ENCODE measurements at places on chromosomes 13 and 19.

DNA sequence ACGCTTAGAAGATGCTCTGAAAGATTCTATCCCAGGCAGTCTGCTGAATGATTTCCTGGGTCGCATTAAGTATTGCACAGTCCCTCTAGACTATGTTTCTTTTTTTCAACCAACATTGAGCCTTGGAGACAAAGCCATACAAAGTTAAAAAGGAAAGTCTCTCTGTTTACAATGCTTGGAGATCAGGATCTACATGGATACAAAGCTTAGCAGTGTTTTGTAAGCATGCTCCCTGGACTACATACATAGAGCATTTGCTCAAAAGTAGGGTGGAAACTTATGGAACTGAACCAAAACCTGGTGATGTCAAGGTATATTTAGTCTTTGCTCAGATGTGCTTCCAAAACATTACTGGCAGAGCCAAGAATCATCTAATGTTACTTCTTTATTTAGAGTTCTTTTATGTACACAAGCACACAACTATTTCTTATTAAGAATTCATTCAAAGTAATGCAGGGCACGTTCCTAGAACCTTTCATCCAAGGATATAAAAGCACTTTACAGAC lies 241.2 kb downstream of the ABCC4 start:
- no peak for DNase-seq

DNA sequence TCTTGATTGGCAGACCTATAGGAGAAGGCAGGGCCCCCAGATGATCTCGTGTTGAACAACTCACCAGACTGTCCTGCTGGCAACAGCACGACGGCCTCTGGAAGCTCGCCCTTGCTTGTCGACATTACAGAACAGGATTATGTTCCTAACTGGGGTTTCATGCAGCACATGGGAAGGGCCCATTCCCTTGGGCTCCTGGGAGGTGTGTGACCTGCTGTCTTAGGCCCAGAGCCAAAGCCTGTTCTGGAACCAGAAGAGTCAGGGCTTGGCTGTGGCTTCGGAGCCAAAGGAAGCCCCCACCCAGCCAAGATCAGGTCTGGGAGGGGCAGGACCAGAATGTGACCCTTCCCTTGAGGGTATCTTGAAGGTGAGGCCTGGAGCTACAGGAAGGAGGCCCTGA lies 36.9 kb downstream of the RGCC start:
- DNase-seq: no peak

- DNase-seq: no peak
Measured at GRCh38 chr19:16386619-16387240, 62.1 kb downstream of the KLF2 start.

GRCh38 chr19:51226067-51226466 lies 1.2 kb downstream of the CD33 start:
- no peak for DNase-seq

GRCh38 chr19:1491849-1492170 lies 829 bp downstream of the REEP6 start:
- DNase-seq: no peak

- DNase-seq: no peak
Measured at GRCh38 chr19:27764186-27764804, 1448.7 kb downstream of the UQCRFS1 start.

- no peak for DNase-seq
Measured at GRCh38 chr19:45975306-45976070, 1.8 kb upstream of the NOVA2 start.

- DNase-seq: no peak
Measured at GRCh38 chr13:101065329-101065728, 351.0 kb downstream of the NALCN start.

- DNase-seq: no peak
Measured at GRCh38 chr13:33806470-33807248, 11.3 kb upstream of the RFC3 start.

DNA sequence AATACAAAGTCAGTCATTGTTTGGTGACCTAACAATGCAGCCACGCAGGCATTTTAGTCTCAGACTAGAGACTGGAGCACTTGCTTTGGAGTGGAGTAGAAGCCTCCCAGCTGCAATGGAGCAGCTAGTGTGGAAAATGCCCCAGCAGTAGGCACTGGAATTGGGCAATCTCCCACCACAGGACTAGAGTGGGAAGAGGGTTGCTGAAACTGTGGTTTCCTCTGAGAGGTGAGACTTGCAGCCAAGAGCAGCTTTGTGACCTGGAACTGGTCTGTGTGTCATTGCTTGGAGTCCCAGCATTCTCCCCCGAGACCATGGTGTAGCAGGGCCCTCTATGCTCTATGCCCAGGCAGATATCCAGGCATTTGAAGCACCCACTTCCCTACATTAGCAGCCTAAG lies 556.3 kb downstream of the UQCRFS1 start:
- no peak for DNase-seq

DNA sequence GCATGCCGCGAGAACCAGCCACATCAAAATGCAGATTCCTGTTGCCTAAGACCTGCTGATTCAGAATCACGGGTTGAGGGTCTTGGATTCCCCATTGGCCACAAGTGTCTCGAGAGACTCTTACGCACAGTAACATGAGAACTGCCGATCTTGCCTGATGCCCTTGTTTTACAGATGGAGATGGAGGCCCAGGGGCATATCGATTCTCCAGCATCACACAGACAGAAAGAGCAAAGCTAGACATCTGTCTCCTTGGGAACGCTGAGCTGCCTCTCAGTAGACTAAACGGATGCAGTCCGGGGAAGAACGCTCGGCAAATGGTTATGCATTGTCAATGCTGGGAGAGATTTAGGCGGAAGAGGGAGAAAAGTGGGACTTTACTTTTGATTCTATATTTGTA lies 5.4 kb downstream of the NLRP12 start:
- no peak for DNase-seq

DNA sequence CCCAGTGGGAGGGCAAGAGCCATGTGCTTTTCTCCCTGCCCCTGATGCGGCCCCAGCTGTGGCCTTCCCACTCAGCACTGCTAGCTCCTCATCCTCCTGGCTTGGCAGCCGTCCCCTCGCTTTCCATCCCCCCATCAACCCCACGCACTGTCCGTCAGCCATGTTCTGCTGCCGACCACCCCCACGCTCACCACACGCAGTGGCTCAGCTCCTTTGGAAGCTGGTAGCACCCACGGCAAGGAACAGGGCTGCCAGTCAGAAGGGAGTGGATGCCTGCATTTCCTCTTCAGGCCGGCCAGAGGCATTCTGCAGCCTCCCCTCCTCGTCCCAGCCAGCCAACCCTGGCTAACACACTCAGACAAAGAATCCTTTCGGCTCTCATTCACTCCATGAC lies 6.3 kb downstream of the CALM3 start:
- DNase-seq: no peak

- DNase-seq: peak; percentile 82
Measured at GRCh38 chr19:10388957-10389356, 8.6 kb upstream of the TYK2 start.

- no peak for DNase-seq
Measured at GRCh38 chr13:59133903-59134302, 1029.8 kb downstream of the DIAPH3 start.
